LHCN-M2 (cell line): ENCODE measurements at places on chromosomes 11 and 22.

DNA sequence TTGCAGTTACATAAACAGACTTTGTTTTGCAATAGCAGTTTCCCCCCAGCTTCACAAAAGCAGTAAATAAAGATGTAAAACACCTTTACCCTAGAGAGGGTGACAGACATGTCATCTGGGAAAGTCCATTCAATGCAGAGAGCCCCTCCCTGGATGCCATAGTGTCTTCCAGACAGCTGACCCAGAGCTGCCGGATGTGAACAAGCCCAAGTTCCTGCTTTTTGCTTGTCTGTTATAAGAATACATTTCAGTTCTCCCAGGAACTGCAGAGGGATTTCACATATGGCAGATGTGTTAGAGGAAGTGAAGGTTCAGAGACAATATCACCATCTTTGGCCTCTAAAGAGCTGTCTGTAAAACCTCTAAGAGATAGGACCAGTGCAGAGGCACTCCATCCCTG lies 48.9 kb downstream of the RELT start:
- DNase-seq = no peak

- peak; percentile 11 for DNase-seq
Measured at GRCh38 chr11:77506857-77507256, 33.0 kb upstream of the PAK1 start.

DNA sequence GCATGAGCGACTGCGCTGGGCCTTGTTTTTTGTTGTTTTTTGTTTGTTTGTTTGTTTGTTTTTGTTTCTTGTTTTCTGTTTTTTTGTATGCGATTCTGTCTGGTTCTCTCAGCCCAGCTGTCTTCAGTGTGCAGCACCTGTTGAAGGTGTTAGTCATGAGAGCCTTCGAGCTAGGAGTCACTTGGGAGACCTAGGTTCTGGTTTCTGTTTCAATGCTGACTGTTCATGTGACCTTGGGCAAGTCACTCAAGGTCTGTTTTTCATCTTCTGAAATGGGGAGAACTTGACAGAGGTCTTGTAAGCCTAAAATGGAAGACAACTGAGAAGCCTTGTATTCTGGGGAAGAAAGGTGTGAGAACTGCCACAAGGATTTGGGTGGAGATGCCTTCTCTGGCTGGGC lies 1.8 kb downstream of the DCPS start:
- DNase-seq = no peak

DNA sequence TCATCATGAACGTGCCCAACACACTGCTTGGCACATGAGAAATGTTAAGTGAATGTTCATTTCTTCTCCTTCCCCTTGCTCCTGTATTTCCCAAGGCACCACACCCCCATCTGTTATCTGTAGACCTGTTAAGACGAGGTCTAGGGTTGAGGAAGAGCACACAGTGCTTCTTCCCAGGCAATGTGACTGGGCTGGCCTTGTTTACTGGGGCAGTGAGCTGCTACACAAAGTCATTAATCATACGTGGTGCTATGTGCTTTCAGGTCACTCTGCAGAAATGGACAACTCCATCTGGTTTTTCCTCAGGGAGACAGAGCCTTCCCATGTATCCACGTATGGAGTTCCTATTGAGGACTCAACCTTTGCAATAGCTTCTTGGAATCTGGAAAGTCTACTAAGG lies 118.7 kb downstream of the KCNC1 start:
- DNase-seq = no peak

DNA sequence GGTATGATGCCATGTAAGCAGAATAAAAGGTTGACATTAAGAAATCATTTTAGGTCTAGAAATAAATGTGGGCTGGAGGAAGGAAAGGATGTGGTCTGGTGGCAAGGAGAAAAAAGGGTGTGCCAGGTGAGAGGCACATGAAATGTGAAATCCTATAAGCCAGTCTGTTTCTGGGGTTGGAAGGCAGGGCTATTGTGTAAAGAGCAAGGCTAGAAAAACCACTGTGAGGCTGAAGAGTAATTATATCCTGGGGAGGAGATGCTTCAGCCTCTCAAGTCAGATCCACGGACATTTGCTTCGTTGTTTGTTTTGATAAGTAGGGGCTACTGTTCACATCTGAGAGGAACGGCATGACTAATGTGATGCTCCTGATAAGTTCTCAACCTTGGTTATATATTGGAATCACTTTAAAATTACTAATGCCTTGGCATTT lies 77.5 kb upstream of the CTSC start:
- peak; percentile 16 for DNase-seq

DNA sequence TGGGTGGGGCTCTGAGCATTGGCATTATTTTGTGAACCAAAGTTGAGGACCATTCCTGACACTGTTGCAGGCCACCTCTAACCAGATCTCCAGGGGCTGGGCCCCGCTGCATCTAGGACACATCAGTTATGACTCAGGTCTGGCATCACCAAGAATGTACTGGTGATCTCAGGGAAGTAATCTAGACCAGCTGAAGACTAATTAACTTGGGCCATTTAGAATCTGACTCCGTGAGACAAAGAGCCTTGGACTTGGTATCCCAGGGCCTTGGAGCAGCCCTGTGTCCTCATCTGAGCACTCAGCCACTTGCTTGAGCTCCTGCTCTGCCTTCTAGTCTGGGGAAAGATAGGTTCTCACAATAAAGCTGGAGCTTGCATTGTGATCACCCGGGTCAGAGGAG lies 200.6 kb downstream of the KIRREL3 start:
- peak; percentile 14 for DNase-seq

GRCh38 chr11:35141571-35141971 lies 2.6 kb downstream of the CD44 start:
- no peak for DNase-seq

DNA sequence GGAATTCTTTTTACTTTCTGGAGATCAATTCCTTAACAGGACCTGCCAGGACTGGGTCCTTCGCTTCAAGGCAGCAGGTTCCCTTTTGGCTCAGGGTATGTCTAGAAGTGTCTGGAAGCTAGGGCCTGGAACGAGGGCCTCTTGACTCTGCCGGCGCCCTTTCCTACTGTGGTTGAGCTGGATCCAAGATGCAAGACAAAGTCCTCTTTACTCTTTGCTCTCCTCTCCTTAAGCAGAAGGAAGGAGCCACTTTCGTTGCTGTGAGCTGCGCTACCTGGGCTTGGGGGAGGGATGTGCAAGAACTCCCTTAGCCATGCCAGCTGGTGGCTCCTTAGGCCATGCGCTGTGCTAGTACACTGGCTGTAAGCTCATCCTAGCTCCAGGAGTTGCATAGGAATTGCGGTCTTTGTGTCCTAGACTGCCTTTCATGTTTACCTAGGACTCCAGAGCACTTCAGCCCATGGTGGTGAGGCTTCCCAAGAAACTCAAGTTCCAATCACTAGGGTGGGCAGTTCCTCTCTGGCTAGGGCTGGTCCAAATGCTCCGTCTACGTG lies 18.1 kb downstream of the GLB1L2 start:
- no peak for DNase-seq

GRCh38 chr22:37206841-37207821 lies 5.1 kb downstream of the SSTR3 start:
- DNase-seq = no peak

GRCh38 chr11:45896422-45896984 lies 10.6 kb downstream of the FREY1 start:
- DNase-seq = no peak

GRCh38 chr11:60984636-60985035 lies 13.2 kb downstream of the CD6 start:
- no peak for DNase-seq

- no peak for DNase-seq
Measured at GRCh38 chr11:76026862-76027261, 179.4 kb downstream of the WNT11 start.
